ENCODE measurements at places on chromosomes 3 and 15. TPM values are rescaled to one million over a fixed set of nuclear protein-coding genes. Genes with fewer than 3 reads are reported as not detected.
A peak's percentile ranks its signal among the peaks of the same experiment; 100 is the strongest.

Gene WHAMM
- total RNA-seq: 9.9 TPM

Gene TOP2B
- 92.1 TPM for total RNA-seq

GRCh38 chr15:88608607-88609181 lies 12.4 kb upstream of the AEN start:
- no peak for DNase-seq
- H3K27ac ChIP-seq: no peak overlapping the region
- H3K27me3 ChIP-seq: peaks cover 48% of the 10 kb centered on the region
- peaks cover 13% of the 10 kb centered on the region for H3K4me1 ChIP-seq
- H3K36me3 ChIP-seq: no peaks in the 10 kb centered on the region

- no peaks in the 10 kb centered on the region for H3K27me3 ChIP-seq
- H3K4me3 ChIP-seq: no peak overlapping the region
- DNase-seq: no peak
- H3K4me1 ChIP-seq: peaks cover 31% of the 10 kb centered on the region
- peaks cover 23% of the 10 kb centered on the region for H3K36me3 ChIP-seq
These were observed 2.0 kb downstream of the NGLY1 start for GRCh38 chr3:25781145-25781757.

GRCh38 chr15:63156755-63157117 lies 541 bp downstream of the RPS27L start:
- H3K36me3 ChIP-seq: peaks cover 39% of the 10 kb centered on the region
- peaks cover 23% of the 10 kb centered on the region for H3K4me1 ChIP-seq
- H3K27ac ChIP-seq: peak overlapping the region; percentile 92
- H3K27me3 ChIP-seq: no peaks in the 10 kb centered on the region

GRCh38 chr3:2578560-2578959 lies 479.9 kb downstream of the CNTN4 start:
- H3K27me3 ChIP-seq: no peaks in the 10 kb centered on the region
- no peak overlapping the region for H3K27ac ChIP-seq
- H3K4me3 ChIP-seq: no peak overlapping the region
- H3K4me1 ChIP-seq: no peaks in the 10 kb centered on the region

DNA sequence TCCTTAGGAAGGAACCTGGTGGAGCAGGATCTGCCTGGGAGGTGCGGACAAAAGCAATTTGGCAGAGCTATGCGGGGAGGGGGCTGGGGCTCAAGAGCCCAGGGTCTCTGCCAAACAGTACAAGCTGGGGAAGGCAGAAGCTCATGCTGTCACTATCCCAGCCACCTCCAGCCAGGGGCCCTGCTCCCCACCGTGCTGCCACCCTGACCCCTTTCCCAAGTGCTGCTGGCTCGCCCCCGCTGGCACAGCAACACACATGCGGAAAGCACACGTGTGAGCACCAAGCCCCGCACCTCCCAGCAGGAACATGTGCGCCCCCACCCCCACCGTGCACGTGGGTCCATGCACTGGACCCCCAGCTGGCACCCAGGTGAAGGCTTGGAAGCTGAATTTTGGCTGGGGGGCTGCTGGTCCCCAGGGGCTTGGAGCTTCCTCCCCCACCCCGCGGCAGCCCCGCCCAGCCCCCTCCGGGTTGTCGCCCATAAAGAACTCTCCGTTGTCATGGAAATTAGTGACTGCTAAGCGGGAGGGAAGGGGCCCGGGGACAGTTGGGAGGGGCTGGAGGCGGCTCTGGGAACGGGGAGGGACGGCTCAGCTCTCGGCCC lies 742 bp downstream of the CAMKV start:
- H3K36me3 ChIP-seq: no peaks in the 10 kb centered on the region
- DNase-seq: no peak
- peaks cover 11% of the 10 kb centered on the region for H3K4me1 ChIP-seq
- H3K4me3 ChIP-seq: peak overlapping the region; percentile 40

DNA sequence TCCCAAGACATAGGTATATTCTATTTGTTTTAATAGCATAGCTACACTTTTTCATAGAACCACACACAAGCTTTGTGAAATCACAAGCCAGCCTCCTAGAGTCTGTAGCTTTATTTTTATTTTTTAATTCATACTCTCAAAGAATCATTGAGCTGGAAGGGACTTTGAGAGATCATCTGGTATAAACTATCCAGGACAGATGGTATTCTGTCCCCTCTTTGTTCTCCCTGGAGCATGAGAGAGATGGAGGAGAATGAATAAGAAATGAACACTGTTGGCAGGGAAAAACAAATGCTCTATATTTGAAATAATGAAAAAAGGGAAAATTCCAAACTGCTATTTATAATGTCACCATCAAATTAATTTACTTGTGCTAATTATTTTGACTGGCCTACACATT lies 338.7 kb upstream of the IL12A start:
- no peaks in the 10 kb centered on the region for H3K27me3 ChIP-seq
- no peak for DNase-seq
- H3K36me3 ChIP-seq: no peaks in the 10 kb centered on the region
- no peaks in the 10 kb centered on the region for H3K4me1 ChIP-seq

Data from lower lobe of right lung (tissue), 2 donors.